ENCODE measurements at places on chromosomes 11 and 22.

- no peak for DNase-seq
These were observed 979.7 kb upstream of the FAT3 start for GRCh38 chr11:91244912-91245311.

- DNase-seq: no peak
These were observed 6.0 kb upstream of the OR5B21 start for GRCh38 chr11:58513747-58514367.

- DNase-seq: no peak
These were observed 1415.2 kb upstream of the TENM4 start for GRCh38 chr11:80856066-80856465.

GRCh38 chr11:116774661-116775060 lies 1.9 kb upstream of the BUD13 start:
- no peak for DNase-seq

DNA sequence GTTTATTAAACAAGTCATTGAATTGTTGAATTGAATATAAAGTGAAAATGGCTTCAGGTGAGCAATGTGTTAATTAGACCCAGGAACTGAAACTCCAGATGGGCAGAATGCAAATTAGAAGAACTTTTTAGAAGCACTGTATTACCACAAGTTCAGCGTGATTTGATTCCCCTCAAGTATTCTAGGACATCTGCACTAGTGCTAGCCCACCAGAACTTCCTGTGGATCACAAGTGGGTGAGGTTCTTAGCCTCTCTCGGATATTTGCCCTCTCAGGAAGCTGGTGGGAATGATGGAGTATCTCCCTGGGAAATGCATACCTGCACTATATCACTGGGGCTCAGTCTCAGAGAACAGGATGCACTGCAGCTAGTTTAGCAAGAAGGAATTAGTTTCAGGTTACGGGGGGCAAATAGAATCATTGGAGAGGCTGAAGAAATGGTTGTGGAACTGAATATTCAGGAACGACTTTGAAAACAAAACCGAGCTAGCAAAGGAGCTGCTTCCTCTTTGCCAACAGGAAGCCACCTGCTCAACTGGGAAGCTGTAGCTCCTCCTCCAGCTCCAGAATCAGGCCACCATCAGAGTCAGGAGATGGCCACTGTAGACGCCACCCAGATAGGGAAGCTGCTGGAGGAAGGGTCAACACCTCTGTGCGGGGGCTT lies 74.3 kb downstream of the DHCR7 start:
- no peak for DNase-seq

DNA sequence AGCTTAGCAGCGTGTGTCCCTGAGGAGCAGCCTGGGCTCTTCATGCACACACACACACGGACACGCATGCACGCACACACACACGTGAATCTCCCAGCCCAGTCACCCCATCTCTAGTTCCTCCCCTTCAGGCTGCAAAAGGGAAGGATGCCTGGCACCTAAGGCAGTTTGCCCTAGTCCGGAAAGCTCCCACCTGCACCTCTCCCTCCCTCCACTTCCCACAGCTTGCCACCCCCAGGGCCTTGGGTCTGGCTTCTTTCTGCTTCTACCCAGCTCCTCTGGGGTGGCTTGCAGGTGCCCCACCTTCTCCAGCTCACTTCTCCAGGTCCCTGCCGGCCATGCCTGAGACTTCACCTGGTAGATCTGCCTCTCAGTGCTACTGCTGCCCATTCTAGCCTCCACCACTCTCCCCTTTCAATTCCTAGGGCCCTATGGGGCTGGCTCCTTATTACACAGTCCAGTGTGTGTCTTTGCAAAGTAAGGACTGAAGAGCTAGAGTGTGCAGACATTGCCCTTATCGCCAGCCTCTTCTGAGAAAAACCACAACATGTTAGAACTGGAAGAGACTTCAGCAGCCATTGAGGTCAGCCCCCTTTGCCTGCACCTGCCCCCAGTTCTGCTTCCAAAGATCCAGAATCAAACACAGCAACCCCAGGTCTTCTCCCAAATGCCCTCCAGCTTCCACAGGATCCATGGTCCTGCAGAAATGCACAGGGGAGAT lies 33.5 kb upstream of the CHST1 start:
- DNase-seq: no peak

- DNase-seq: no peak
These were observed 3.4 kb upstream of the NHERF4 start for GRCh38 chr11:119181677-119182412.

- DNase-seq: no peak
These were observed 6.2 kb downstream of the LARGE2 start for GRCh38 chr11:45928535-45929215.

GRCh38 chr11:43278193-43278956 lies 33.4 kb upstream of the API5 start:
- DNase-seq: no peak

Data from stimulated activated CD8-positive, alpha-beta memory T cell treated with anti-CD3 and anti-CD28 coated beads, Interleukin-2, amount 100 ng/mL, for 48 hours (primary cell).